ENCODE measurements at places on chromosomes 12 and 14. TPM values are rescaled to one million over a fixed set of nuclear protein-coding genes. Genes with fewer than 3 reads are reported as not detected.

- DNase-seq = no peak
Measured at GRCh38 chr14:22304326-22304725, 284.7 kb downstream of the DAD1 start.

GRCh38 chr14:24809135-24809534 is 175.1 kb upstream of the GZMB start:
- no peak for DNase-seq

DNA sequence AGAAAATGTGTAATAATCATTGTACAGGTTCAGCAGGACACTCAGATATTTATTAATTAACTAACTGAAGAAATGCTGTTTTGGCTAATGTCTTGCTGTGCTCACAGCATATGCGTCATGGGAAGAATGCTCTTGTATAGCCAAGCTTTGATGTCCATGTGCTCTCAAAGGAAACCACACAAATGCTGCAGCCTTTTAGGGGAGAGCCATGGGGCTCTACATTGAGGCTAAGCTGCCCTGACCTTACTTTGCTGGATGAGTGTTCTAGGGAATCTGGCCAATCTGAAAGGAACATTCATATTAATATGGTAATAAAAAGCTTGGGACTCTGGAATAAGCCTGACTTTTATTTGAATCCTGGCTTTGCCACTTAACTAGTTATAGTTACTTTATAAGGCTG is 9.5 kb upstream of the CRADD start:
- DNase-seq = no peak

- no peak for DNase-seq
Measured at GRCh38 chr12:7797698-7798398, 8.6 kb downstream of the NANOG start.

DNA sequence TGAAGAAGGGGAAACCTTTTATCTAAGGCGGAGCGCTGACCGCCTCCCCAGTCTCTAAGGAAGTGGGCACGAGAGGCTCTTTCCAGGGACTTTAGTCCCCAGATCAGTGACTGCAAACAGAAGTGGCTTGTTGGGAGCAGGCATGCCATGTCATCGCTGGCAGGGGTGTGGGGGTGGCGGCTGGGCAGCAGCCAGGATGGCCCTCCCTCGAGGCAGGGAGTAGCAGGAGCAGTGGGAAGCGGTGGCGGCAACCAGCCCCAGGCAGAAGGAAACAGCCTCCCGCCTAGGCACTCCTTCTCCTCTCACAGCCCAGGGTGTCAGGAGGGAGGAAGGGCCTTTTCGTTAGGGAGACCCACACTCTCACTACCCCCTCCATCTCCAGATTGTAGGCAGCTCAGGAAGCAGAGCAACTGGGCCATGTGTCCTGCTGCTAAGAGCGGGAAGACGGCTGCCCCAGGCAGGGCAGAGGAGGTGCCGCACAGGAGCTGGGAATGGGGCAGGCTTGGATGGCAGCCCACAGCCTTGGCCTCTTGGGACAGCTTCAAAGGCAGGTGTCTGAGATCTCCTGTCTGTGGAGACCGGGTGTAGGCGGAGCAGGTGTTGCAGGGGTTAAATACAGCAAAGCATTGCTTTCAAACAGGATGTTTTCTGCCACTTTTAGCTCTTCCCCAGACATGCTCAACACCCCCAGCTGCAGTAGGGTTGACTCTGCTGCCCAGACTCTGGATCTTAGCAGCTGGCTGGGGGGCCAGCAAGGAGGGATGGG is 21.8 kb downstream of the VDR start:
- no peak for DNase-seq

DNA sequence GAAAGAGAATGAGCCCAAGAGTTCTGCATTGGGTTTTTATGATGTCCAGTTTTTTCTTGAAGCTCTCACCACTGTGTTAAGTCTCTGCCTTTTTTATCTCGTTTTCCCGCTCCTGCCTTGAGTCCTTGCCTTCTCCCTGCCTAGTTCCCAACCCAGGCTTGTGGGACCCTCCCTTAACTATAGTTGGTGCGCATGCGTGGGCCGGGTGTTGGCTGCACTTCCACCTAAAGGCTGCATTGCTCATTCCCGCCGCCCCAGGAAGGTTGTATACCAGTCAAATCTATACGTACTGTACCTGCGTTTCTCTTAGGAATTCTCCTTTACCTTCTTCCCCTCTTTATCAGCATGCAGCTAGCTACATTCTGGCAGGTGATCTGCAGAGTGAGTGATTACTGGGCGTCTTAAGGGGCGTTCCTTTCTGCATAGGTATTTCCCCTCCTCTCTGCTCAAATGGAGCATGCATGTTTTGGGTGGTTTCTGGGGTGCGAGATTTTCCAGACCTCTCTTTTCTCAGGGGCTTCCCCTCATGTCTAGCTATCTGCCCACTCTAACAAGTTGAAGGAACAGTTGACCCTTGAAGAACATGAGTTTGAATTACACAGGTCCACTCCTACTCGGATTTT is 6.6 kb upstream of the REP15 start:
- DNase-seq = no peak

DNA sequence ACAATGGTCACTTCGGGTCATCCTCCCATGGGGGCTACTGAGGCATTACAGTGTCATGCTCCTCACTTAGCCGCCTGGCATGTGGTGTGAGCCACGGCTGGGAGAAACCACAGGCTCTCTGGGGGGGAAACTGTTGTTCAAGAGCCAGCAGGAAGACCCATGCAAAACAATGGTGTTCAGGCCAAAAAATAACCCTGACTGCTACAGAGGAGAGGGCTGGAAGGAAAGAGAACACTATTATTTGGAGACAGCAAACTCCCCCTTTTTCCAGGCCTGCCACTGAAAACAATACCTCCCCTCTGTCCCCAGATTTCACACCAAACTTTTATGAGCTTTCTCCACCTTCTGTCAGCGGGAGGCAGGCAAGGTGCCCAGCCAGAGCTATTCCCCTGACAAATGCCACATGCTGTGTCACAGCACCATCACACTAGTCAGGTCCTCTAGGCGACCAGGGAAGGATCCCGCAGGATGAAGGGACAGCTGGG is 83.7 kb downstream of the CHGA start:
- no peak for DNase-seq

DNA sequence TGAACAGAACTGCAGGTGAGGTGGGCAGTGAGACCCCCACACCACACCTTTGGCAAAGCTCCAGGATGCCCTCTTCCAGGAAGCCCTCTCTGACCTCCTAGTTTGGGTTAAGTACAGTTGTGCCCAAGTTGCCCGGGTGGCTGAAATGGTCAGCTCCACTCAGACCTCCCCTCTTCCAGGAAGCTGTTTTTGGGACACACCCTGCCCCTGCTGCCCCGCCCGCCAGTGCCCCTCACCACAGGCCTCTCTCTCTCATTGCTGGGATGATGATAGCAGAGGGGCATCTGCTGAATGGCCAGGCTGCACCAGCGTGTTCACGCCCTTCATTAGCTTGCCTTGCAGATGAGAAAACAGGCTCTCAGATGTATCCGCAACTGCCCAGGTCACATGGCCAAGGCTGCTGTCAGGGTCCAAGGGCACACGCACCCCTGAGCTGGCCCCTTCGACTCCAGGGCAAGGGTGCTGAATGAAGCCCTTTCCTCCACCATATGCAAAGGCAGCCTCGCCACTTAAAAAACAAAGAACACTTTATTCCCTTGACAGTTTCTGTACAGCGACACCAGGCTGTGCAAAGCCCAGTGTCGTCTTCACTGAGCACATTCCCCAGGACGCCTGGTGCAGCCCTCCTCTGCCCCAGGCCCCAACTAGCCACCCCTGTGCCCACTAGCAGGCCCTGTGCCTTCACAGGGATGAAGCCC is 15.5 kb downstream of the SLC25A29 start:
- no peak for DNase-seq

RTL1 gene
- not detected for total RNA-seq

OAS1 gene
- under 0.01 TPM for total RNA-seq
